Activated CD4-positive, alpha-beta memory T cell treated with anti-CD3 and anti-CD28 coated beads for 36 hours (primary cell): ENCODE measurements at places on chromosomes 11 and 22. TPM values are rescaled to one million over a fixed set of nuclear protein-coding genes. Genes with fewer than 3 reads are reported as not detected.

- no peaks in the 10 kb centered on the region for H3K27me3 ChIP-seq
- no peak overlapping the region for H3K27ac ChIP-seq
- no peaks in the 10 kb centered on the region for H3K36me3 ChIP-seq
- H3K4me1 ChIP-seq, result peaks cover 6% of the 10 kb centered on the region
- DNase-seq, result no peak
- H3K4me3 ChIP-seq, result no peak overlapping the region
These were observed 10.5 kb downstream of the ARHGEF17 start for GRCh38 chr11:73318501-73319011.

GRCh38 chr22:27620367-27621154, 181.0 kb downstream of the MN1 start:
- no peak for DNase-seq
- no peaks in the 10 kb centered on the region for H3K36me3 ChIP-seq
- H3K27ac ChIP-seq, result no peak overlapping the region
- H3K4me3 ChIP-seq, result no peak overlapping the region

MYO7A gene
- 0.29 TPM for total RNA-seq

GRCh38 chr11:47778878-47779483, 11.8 kb upstream of the FNBP4 start:
- H3K27ac ChIP-seq, result no peak overlapping the region
- no peak for DNase-seq
- H3K36me3 ChIP-seq, result peaks cover 37% of the 10 kb centered on the region
- no peak overlapping the region for H3K4me3 ChIP-seq

DAGLA gene
- total RNA-seq, result 0.15 TPM

VWCE gene
- 1.4 TPM for total RNA-seq

DDIAS gene
- total RNA-seq, result 16.8 TPM

- H3K4me3 ChIP-seq, result no peak overlapping the region
- H3K27ac ChIP-seq, result no peak overlapping the region
- H3K4me1 ChIP-seq, result no peaks in the 10 kb centered on the region
- DNase-seq, result no peak
These were observed 14.4 kb downstream of the DCDC1 start for GRCh38 chr11:31355131-31355530.
